ENCODE measurements at places on chromosomes 3 and 15.
A peak's percentile ranks its signal among the peaks of the same experiment; 100 is the strongest.

DNA sequence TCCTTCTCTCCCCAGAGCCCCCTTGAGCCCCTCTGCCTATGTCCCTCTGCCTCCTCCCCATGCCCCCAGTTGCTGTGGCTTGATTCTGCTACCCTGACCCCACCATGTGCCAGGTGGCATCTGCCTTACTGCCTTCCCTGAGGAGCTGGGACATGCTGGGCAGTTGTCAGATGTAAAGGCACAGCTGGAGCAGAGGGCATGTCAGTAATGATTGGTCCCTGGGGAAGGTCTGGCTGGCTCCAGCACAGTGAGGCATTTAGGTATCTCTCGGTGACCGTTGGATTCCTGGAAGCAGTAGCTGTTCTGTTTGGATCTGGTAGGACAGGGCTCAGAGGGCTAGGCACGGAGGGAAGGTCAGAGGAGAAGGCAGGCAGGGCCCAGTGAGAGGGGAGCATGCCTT, 3.5 kb upstream of the PPCDC start:
- DNase-seq = no peak

GRCh38 chr3:169091196-169091823, 572.2 kb downstream of the MECOM start:
- peak; percentile 73 for DNase-seq

DNA sequence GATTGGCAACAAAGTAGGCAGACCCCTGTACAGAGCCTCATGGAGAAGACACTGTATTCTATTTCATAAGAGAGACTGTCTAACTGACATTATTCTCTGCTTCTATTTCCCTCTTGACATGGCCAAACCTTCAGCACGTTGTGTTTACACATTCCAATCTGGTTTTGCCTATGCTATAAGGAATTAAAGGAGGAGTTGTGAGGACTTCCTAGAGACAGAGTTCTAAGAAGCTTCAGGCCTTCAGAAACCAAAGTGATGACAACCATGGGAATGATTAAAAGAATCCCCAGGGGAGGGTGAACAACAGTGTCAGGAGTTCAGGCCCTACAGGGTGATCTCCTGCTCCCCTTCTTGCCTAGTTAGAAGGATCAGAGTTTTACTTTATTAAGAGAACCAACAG, 44.9 kb upstream of the CAPN7 start:
- no peak for DNase-seq

GRCh38 chr3:58387650-58388546, 45.7 kb downstream of the PDHB start:
- DNase-seq = no peak

DNA sequence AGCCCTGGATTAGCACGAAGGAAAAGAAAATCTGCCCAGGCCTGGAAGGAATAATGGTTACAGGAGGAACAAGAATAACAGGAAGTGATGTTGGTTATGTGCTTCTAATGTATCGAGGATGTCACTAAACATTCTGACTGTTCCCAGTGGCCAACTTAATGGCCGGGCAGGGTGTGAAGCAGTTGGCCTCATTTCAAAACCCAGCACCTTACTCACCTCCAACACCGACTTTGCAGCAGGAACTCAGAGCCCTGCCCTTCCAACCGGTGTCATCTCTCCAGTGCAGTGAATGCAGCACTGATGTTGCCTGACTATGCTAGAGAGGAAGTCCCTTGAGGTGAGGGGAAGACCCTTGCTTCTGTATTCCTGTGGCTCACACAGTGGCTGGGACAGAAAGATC, 162.4 kb upstream of the LRTM1 start:
- DNase-seq = no peak

DNA sequence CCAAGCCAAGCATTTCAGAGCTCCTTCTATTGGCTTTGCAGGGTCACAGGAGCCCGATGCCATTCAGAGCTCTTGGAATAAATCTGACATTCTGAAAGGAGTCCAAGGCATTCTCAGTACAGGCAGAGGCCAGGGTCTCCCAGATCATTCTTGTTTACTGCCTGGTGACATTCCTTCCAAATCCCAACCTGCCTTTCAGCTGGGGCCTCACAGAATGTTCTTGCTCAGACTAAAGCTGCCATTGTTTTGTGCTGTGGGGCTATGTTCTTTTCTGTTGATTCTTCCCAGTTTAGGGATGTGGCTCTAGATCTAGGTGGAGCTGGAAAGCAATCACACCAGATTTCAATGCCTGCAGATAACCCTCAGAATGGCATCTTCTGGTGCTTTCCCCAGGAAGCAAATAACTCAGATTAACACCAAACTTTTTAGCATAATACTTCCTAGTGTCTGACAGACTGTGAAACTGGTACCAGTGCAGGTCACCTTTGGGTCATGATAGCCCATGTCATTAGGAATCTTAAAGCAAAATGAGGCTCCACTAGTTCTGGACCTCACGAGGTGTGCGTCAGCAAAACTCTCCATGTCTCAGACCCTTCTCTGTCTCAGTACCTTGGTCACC, 166.9 kb downstream of the CHST2 start:
- DNase-seq = no peak

DNA sequence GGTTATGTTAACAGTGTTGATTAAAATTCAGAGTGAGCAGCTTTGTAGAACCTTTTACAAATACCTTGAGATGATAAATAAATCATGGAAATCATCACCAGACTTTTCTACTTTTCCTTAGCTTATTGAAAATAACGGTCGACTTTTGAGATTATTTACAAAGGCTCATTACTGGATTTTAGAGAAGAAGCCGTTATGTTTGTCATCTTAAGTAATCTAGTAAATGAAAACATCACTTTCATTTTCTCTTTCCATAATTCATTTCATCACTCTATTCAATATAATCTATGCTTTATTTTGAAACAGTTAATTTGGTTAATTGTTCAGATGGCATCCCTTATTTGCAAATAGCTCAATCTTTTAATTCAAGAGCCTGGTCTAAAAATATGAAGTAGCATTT, 3.6 kb downstream of the PLCL2 start:
- no peak for DNase-seq
